Activated CD4-positive, alpha-beta T cell treated with anti-CD3 and anti-CD28 coated beads, Interleukin-2, amount 50 U/mL, for 48 hours (primary cell): ENCODE measurements at places on chromosomes 5 and 9.

DNA sequence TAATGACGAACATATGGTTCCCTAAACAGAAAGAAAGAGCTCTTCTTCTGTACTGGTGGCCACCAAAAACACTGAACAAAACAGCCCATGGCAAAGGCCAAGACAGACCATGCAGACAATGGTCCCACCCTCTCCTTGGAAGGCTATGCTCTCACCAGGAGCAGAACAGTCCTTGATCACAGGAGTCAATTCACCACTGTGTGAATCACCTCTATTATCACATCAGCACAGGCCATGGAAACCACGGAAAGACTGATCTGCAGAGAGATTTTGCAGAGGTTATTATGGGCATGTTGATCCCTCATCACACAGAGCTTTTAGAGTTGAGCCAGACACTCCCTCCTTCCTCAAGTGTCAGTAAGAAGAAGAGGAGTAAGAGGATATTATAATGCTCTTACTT lies 134.0 kb upstream of the RASEF start:
- no peak for DNase-seq

- DNase-seq = no peak
Observed at GRCh38 chr9:38259519-38260218, 132.8 kb upstream of the ALDH1B1 start.

DNA sequence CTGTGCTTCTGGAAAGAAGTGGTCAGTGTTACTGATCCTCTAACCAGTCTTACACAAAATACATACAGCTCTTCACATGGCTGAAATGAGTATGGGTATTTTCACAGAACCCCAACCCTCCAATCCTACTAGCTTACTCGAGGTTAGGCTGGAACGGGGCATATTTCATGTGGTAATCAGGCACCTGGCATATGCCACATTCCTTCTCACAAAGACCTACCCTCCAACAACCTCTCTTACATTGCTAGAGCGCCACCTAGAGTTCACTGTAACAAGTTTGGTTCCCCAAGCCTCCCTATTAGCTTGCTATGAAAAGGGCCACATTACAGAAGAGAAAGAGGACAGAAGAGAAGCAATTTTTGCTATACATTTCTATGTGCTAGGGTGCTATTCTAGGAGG lies 597.3 kb downstream of the PRELID2 start:
- DNase-seq = no peak

GRCh38 chr9:81776390-81776789 lies 87.0 kb upstream of the TLE1 start:
- DNase-seq = no peak

- DNase-seq = no peak
Observed at GRCh38 chr9:137315581-137316011, 13.5 kb upstream of the NRARP start.

GRCh38 chr9:119091074-119091473 lies 278.2 kb downstream of the BRINP1 start:
- DNase-seq = no peak

GRCh38 chr9:116661037-116661954 lies 25.8 kb upstream of the TRIM32 start:
- DNase-seq = no peak

GRCh38 chr5:94870511-94871183 lies 252.2 kb downstream of the SLF1 start:
- no peak for DNase-seq

- DNase-seq = no peak
Observed at GRCh38 chr5:179336126-179336870, 9.0 kb downstream of the ADAMTS2 start.

- DNase-seq = no peak
Observed at GRCh38 chr9:112380825-112381221, 915 bp downstream of the HSDL2 start.

DNA sequence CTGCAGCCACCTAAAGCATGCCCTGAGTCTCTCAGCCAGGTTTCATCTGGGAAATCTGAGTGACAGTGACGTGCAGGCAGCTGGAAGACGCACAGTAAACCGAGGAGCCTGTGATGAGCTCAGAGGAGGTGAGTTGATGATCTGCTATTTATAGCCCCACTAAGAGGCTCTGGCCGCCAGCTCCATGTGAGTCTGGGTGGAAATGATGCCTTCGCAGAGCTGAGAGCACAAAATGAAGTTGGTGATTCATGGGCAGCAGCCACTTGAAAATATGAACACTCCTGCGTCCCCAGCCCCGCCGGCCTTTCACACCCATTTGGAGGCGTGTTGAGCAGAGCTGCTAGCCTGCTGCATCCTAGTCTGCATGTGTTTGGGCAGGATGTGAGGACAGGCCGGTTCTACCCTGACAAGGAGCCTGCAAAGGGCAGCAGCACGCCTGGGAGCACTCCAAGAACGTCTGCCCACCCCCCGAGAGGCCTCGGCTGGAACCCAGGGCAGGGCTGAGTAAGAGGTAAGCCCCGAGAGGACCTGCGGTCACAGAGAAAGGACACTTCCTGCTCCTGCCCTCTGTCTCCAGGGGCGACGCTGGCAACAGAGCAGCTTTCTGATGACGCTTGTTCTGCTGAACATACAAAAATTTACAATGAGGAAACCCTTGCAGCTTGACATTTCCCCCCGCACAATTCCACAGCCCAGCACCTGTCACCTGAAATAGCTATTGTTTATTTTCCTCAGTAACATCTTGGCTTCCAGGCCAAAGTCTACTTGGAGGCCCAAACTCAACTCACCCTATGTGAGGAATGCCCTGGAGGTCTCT lies 25.1 kb upstream of the CDKN2AIPNL start:
- DNase-seq = peak; percentile 49

- no peak for DNase-seq
Observed at GRCh38 chr9:12681620-12682019, 11.6 kb upstream of the TYRP1 start.

DNA sequence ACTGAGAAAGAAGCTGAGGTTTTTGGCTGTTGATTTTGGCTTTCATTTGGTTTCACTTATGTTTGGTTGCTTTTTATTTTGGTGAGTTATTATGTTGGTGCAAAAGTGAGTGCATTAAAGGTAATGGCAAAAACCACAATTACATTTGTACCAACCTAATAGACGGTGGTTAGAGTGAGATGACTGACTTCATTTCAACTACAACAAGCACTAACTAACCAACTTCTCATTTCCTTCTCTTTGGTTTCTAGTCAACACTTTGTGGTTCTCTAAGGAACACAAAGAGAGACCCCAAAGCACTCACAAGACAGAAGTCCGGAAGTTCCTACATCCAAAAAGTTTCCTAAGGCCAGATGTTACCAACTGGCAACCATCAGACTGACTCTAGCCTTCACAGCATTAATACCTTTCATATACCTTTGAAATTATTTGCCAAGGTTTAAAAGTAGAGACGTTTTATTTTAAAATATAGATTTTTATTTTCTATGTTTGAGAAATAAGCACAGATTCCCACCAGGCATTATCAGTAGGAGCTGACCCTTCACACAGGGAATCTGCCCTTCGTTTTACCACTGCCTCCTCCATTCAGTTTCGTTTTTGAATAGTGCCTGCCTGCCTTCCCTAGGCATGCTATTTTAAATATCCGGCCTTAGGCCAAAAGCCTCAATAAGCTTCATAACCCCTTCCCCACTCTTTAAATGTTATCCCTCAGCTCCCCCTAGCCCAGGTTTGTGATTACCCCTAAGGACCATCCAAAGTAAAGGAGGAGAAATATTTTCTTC lies 301.1 kb upstream of the PTGER4 start:
- DNase-seq = no peak

- no peak for DNase-seq
Observed at GRCh38 chr5:157130925-157131324, 11.7 kb downstream of the MED7 start.

- no peak for DNase-seq
Observed at GRCh38 chr5:130571076-130571475, 594.0 kb downstream of the HINT1 start.

DNA sequence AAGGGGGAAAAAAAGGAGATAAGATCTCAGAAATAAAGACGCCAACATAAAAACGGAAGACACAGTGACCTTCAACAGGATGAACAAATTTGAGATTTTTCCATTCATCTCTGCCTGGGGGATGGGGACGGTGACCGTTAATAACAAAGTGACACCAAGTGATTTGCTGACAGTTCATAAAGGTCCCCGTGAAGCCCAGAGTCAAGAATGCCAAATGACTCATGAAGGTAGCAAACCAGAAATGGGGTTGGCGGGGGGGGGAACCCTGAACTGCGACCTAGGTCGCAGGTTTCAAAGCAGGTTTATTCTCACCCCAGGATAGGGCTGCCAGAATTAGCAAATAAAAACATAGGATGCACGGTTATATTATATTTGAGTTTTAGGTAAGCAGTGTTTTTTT lies 21.1 kb upstream of the SHB start:
- DNase-seq = no peak

- no peak for DNase-seq
Observed at GRCh38 chr5:5270958-5271785, 131.0 kb downstream of the ADAMTS16 start.

- DNase-seq = no peak
Observed at GRCh38 chr5:32949286-32949970, 238.3 kb downstream of the NPR3 start.

- no peak for DNase-seq
Observed at GRCh38 chr5:3662344-3662743, 66.7 kb downstream of the IRX1 start.

DNA sequence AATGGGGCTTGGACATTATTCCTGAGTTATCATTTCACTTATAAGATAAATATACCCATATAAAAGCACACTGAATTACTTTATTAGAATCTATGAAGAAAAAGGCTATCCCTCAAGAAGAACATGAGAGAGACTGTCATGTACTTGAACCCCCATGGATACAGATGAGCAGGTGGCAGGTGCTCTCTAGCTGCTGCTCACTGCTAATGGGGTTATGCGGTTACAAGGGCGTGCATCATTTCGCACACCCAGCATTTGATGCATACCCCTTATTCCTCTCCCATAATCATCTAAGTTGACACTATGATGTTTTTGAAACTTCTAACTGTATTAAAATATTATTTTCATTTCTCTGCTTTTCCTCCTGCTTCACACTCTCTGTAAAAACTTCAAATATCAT lies 16.4 kb downstream of the ITK start:
- no peak for DNase-seq

DNA sequence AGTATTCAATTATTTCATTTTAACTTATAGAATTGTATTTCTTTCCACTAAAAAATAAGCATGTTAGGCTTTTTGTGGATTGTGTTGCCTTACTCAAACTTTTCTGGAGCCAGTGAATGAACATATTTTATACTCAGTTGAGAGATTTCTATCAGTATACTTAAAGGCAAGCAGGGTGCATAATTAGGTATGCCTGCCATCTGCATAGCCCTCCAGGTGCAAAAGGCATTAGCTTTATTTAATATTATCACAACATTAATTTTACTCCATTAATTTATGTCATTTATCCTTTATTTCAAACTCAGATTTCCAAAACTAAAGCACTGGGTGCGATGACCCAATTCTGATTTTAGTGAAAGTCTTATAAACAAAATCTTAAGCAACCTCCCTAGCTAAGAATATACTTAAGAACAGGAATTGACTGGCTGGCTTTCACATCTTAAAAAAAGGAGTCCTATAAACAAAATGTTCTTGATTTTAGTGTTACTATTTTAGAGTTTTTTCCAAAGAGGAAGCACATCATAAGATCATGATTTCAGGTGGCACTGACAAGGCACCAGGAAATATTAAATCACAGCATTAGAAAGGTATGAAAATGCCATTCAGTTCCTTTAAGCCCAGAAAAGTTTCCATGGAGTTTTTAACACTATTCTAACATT lies 178.4 kb downstream of the MPDZ start:
- no peak for DNase-seq

DNA sequence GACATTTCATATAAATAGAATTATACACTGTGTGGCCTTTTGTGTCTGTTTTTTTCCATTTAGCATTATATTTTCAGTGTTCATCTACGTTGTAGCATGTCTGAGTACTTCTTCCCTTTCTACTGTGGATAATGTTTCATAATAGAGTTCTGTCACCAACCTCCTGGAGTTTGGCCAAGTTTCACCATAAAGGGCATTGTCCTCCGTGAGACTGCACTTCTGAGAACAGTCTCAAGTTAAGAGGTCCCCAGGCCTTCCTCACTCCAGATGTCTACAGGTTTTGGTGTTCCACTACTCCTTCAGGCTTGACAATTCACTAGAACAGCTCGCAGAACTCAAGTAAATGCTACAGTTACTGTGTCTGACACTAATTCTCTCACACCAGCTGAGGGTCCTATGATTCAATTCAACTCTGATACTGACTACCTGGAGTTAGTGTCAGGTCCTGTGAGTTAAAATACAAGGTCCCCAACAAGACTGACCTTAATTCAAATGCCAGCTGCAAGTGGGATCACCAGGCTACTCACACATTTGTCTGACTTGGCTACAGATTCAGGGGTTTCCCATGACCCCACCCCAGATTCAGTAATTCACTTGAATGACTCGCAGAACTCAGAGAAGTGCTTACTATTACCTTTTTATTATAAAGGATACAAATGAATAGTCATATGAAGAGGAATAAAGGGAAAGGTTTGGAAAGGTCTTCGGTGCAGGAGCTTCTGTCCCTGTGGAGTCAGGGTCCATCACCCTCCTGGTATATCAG lies 31.1 kb downstream of the SLC35A4 start:
- DNase-seq = no peak

GRCh38 chr5:170681013-170681433 lies 102.5 kb upstream of the GABRP start:
- DNase-seq = peak; percentile 50

- DNase-seq = no peak
Observed at GRCh38 chr5:59547731-59548130, 345.8 kb downstream of the PDE4D start.

DNA sequence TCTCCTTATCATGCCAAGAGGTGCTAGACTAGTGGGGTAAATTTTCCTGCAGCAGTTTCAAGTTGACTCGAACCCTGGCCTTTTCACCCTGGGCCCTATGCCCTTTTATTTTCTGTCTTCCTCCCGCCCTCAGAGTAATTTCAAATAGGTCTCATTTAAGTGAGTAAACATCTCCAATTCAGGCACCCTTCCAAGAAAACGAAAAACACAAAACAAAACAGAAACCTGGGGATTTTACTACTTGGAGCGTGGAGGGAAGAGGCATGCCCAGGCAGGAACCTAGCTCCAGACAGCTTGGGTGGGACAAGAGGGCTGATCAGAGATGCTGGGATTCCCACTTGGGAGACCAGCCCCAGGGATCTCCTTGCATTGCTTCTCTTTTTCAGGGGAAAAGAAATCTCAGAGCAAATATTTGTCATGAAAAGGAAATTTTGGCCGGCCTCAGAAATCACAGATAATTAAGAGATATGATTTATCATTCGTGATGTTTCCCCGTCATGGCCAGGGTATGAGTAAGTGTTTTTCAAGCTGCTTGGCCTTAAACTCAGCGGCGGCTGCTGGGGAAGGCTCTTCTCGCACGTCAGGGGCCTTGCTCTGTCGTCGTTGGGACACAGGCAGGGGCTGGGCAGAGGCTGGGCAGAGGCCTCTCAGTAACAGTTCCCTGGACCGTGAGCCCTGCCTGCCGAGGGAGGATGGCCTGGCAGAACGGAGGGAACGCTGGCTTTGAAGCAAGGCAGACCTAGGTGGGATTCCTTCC lies 248.6 kb upstream of the KLF4 start:
- DNase-seq = no peak

DNA sequence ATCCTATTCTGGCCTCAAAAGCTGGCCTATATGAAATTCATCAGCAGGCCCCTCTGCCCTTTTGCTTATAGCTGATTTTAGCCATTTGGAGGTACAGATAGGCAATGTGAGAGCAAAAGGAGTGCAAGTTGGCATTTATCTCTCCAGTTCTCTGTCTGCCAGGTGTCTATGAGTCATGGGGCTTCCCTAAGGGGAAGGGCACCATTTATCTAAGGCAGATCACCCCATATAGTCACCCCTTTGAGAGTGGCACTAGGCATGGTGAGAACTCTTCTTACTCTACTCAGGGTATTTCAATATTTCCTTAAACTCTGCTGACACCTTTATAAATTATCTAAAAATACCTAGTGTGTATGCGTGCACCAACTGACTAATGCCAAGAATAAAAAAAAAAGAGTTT lies 314.7 kb upstream of the CDH6 start:
- DNase-seq = no peak
